ENCODE measurements at places on chromosomes 2 and 18.

- DNase-seq = no peak
Observed at GRCh38 chr2:172404824-172405223, 22.6 kb upstream of the ITGA6 start.

- DNase-seq = no peak
Observed at GRCh38 chr2:240201866-240202265, 61.4 kb upstream of the OTOS start.

- peak; percentile 48 for DNase-seq
Observed at GRCh38 chr18:31102025-31102684, at the start of gene DSC2. Gene DSC2, minus strand, starts transcription at chr18:31102421. Its CDS starts 450 bp downstream, at chr18:31101971.

- peak; percentile 72 for DNase-seq
Observed at GRCh38 chr2:173448938-173449471, 94.3 kb downstream of the CDCA7 start.

- no peak for DNase-seq
Observed at GRCh38 chr2:47205576-47206141, 50.6 kb upstream of the STPG4 start.

GRCh38 chr2:238389988-238390589 is 36.6 kb upstream of the ASB1 start:
- no peak for DNase-seq

DNA sequence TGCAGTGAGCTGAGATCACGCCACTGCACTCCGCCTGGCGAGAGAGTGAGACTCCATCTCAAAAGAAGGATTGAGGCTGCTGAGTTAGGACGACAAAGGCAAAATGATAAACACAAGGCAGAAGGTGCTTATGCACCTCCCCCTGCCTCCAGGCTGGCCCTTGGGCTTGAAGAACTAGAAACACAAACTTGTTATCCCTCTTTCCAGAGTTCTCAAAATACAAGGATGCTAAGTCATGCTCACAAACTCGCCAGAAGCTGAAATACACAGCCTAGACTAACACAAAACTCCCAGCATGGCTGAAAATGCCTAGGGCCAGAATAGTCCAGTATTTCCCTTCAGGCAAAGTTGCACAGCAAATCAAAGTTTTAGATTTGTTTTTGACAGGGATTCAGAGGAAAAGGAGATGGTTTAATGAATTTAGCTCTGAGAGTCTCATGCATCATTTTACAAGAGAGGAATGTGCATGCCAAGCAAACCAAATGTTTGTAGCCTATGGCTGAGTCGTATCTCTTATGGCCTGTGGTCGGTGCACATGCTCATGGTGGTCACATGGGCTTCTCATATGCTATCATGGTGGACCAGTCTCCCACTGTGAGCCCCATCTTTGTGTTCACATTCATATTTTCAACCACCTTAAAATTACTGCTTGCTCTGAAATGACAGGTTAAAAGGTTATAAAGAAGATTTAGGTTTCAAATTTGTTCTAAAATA is 16.2 kb upstream of the MREG start:
- DNase-seq = no peak

DNA sequence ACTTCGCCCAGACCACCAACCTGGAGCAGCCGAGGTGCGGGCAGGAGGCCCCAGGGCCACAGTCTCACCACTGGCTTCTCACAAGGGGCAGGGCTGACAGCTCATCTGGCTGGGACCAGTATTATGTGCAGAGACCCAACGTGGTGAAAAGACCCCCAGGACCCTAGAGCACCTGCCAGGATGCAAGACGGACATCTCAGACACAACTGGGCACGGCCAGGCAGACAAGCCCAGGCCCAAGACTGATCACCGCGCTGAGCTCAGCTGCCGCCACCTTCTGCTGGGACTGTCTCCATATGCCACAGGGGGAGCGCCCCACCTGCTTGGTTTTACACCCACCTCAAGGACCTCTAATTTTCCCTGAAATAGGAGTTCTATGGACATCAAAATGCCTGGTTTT is 23.2 kb downstream of the HDAC4 start:
- no peak for DNase-seq

DNA sequence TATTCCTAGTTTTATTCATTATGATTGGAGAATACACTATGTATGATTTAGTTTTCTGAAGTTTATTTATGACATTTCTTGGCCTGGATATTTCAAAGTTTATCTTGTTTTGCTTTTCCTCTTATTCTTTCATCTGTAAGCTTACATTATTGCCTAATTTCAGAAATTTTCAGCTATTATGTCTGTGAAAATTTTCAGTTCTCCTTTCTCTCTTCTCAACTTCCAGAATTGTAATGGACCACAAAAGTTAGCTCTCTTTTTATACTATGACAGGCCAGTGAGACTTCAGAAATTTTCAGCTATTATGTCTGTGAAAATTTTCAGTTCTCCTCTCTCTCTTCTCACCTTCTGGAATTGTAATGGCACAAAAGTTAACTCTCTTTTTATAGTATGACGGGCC is 97.2 kb upstream of the SCN7A start:
- no peak for DNase-seq

GRCh38 chr18:57771193-57771592 is 31.9 kb downstream of the ATP8B1 start:
- no peak for DNase-seq

DNA sequence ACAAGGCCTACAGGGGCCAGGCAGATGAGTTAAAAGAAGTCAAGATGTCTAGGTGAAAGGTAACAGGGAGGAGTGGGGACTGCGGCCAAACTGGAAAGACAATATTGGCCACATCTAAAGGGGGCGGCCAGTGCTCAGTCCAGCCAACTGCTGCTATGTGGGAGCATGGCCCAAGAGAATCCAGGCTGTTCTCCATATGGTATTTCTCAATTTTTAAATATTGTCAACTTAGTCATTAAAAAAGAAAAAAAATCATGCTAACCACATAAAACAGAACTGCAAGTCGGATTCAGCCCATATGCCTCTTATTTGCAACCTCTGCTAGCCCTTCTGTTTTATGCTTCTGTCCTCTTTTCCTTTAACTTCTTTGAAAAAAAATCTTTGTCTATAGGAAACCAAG is 14.8 kb downstream of the TRABD2A start:
- DNase-seq = no peak

DNA sequence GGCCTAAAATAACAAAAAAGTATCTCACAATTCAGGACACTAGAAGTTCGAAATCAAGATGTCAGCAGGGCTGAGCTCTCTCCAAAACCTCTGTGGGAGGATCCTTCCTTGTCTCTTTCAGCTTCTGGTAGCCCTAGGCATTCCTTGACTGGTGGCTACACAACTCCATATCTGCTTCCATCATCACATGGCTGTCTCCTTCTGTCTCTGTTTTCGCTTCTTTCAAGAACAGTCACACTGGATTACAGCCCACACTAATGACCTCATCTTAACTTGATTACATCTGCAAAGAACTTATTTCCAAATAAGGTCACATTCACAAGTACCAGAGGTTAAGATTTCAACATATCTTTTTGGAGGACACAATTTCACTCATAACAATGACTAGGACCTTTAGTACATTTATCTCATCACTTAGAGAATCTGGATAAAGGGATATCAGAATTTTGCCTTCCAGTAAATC is 275.2 kb downstream of the IRS1 start:
- no peak for DNase-seq

All from GM06990 (cell line).